COLO829 (cell line): ENCODE measurements at places on chromosomes 1 and 21.

DNA sequence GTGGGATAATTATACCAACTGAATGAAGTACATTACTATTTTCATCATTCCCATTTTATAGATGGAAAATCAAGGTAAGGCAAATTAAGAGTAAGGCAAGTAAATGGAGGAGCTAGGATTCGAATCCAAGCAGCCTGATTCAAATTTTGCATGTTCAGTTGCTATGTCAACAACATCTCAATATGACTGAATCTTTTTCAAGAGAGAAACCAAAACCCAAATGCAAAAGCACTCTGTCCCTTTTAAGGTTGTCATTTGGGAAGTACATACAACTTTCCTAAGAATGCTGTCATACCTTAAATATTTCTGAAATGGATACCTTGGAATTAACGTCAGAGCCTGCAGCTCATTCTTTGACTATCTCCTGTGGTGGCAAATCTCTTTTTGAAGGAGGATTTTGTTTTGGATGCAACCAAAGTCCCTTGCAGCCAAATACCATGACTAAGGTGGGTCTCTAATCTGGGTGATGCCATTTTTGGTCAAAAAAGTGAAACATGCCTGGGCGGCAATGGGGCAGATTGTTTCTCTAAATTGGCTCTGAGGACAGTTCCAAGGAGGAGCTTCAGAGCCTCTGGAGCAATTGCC is 25.4 kb downstream of the ADAMTS1 start:
- DNase-seq, result no peak

DNA sequence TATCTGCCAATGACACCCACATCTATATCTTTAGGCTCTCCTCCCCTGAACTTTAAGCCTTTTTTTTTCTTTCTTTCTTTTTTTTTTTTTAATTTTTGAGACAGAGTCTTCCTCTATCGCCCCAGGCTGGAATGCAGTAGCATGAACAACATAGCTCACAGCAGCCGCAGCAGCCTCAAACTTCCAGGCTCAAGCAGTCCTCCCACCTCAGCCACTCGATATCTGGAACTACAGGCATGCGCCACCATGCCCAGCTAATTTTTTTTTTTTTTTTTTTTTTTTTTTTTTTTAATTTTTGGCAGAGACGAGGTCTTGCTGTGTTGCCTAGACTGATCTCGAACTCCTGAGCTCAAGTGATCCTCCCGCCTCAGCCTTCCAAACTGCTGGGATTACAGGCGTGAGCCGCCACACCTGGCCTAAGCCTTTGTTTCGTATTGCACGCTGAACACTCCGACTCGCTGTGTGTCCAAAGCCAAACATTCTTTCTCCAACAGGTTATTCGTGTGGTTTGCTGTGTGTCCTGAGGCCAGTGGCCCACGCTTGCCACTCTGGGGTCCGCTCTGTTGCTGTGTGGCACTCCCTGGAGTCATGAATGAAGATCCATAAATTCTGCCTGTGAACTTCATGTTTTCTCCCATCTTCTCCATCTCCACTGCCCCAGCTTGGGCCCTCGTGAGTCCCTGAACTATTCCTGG is 119.4 kb downstream of the CAMTA1 start:
- no peak for DNase-seq

DNA sequence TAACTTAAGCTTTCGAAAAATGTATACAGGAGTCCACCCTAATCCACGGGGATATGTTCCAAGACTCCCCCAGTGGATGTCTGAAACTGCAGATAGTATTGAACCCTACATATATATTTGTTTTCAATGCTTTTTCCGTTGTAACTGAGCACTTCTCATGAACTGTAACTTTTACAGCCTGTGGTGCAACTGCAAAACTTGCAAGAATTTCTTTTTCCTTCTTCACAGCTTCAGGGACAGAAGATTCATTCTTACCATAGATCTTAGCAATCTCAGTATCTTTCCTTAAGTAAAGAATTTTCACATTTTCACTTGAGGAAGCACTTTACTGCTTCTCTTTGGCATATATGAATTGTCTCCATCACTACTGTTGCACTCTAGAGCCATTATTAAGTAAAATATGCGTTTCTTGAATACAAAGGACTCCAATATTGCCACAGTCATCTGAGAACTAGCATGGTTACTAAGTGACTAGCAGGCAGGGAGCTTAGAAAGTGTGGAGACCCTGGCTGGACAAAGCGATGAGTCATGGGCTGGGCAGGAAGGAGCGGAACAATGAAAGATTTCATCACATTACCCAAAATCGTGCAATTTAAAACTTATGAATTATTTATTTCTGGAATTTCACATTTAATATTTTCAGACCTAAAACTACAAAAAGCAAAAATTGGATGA is 14.1 kb downstream of the DPYD start:
- peak; percentile 49 for DNase-seq

DNA sequence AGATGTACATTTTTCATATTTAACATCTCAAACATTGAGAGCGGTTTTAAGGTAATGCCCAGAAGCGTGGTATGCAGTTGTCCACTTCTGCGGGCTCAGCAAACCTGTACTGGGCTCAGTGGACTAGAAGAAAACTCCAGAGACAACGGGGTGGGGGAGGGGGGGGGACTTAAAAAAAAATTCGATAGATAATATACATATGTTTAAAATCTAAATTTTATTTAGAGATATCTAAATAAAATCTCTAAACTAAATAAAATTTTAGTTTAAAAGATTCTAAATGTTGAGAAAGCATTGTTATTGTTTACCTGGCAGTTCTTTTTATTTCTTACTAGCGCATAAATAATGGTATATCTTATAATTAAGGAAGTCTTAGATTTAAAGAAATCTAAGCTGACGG is 1.1 kb upstream of the IL12RB2 start:
- no peak for DNase-seq
